ENCODE measurements at places on chromosomes 7 and 10.

DNA sequence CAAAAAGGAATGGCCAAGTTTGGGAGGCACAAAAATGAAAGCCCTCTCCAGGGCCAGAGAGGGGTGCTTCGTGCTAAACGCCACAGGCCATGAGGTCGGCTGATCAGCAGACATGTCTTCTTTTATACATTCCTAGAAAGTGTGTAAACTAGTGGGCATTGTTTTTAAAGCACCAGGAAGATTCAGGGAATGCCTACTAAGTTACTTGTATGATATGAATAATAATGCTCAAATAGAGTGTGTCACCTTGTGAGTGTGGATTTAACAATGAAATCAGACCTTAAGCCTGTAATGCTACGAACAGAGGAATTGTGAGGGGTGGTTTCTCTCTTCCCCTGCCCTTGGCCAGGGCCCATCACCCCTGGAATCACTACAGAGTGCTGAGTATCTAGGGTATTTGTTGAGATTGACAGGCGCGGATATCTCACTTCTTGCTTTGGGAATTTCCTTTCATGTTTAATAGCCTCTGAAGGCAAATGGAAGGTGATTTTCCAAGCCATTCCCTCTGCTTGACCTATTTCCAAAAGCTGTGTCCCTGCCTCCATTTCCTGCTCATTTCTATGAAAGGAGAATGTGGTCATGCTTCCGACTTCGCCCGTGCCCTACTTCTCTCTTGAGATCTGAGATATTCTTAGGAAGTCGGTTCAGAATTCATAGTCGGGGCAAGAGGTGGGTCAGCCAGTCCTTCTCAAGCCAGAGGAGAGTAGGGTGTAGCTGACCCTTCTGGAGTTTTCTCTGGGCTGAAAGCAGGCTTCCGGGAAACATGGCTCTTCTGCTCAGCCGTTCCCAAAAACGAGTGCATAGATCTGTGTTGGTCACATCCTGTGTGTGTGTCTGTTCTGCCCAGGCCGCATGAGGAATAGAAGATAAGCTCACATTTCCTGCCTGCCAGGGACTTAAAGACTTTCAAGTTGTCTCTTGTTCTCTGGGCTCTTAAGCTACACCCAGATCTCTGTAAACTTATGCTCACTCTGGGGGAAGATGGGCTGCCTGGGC is 167.8 kb upstream of the ITGB1 start:
- DNase-seq, result no peak

- no peak for DNase-seq
These were observed 18.8 kb upstream of the GNA12 start for GRCh38 chr7:2862831-2863361.

DNA sequence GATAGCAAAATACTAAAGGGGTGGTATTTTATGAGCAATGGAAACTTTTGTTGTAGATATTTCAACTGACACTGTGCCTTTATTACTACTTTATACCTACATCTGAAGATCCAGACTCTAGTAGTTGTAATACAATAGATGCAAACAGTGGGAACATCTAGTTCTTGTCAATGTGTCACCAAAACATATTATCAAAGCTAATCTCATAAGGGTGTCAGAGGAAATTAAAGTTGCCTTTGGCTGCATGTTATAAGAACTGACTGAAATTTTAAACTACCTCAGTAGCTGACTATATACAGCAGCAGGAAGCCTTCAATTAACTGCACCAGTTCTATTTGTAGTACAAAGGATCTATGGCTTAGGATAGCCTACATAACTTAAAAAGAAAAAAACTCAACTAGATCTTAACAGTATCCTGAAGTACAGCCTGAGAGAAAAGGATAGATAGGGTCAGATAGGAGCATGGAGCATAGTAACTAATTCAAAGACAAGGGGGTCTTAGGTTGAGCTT is 30.9 kb downstream of the HDAC9 start:
- DNase-seq, result no peak

- DNase-seq, result no peak
These were observed 74.2 kb downstream of the RHOBTB1 start for GRCh38 chr10:60869652-60870415.

GRCh38 chr10:132297526-132297925 is 10.2 kb downstream of the STK32C start:
- DNase-seq, result peak; percentile 8

Data from naive thymus-derived CD8-positive, alpha-beta T cell (primary cell).